ENCODE measurements at places on chromosomes 6 and 20. TPM values are rescaled to one million over a fixed set of nuclear protein-coding genes. Genes with fewer than 3 reads are reported as not detected.

LRRC73 gene
- total RNA-seq, result 0.21 TPM

ZNF334 gene
- total RNA-seq, result 1.4 TPM

NEDD9 gene
- total RNA-seq, result 35.0 TPM

XKR7 gene
- not detected for total RNA-seq

CPNE5 gene
- 2.1 TPM for total RNA-seq

VGLL2 gene
- total RNA-seq, result not detected

TIAM2 gene
- total RNA-seq, result 41.4 TPM

BEND6 gene
- not detected for total RNA-seq

DNA sequence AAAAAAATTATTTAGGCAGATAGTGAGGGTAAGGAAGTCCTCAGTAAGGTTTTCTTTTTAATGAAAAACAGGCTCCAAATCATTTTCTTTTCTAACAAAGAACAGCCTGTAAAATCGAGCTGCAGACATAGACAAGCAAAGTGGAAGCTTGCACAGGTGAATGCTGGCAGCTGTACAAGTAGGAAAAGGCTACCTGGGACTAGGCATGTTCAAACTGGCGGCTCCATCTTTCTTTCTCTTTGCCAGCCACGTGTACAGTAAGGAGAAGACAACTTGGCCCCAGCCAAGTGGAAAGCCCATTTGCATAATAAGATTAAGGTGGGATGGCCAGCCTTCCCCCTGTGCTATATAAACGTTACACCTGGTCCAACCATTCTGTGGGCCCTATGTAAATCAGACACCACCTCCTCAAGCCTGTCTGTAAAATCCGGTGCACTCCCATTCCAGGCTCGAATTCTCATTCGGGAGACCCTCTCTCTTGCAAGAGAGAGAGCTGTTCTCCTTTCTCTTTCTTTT, 27.0 kb upstream of the SLC2A12 start:
- H3K36me3 ChIP-seq, result no peaks in the 10 kb centered on the region
- no peak overlapping the region for H3K27ac ChIP-seq
- H3K27me3 ChIP-seq, result peaks cover 14% of the 10 kb centered on the region
- no peak for DNase-seq
- H3K4me3 ChIP-seq, result no peak overlapping the region

GRCh38 chr6:127402890-127403617, 56.1 kb downstream of the KIAA0408 start:
- no peak overlapping the region for H3K27ac ChIP-seq
- no peaks in the 10 kb centered on the region for H3K36me3 ChIP-seq
- no peak for DNase-seq
- H3K4me1 ChIP-seq, result peaks cover 13% of the 10 kb centered on the region
- H3K4me3 ChIP-seq, result no peak overlapping the region
- H3K27me3 ChIP-seq, result no peaks in the 10 kb centered on the region

DNA sequence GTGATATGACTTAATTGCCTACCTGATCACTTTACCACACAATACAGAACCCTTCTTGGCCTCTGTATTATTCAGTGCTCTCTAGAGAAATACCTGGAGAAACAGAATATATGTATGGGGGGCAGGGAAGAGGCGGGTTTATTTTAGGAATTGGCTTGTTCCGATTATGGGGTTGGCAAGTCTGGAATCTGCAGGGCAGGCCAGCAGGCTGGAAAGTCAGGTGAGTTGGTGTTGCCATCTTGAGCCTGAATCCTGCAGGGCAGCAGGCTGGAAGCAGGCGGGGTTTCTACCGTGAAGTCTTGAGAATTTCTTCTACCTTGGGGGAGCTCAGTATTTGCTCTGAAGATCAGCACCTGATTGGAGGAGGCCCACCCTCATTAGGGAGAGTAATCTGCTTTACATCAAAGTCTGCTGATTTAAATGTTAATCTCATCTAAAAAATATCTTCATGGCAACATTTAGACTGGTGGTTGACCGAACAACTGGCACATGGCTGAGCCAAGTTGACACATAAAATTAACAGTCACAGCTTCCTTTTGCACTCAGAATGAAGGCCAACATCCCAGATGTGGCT, 193.9 kb downstream of the ZDHHC14 start:
- peaks cover 15% of the 10 kb centered on the region for H3K4me1 ChIP-seq
- H3K27ac ChIP-seq, result no peak overlapping the region
- peaks cover 11% of the 10 kb centered on the region for H3K36me3 ChIP-seq
- no peak overlapping the region for H3K4me3 ChIP-seq

DNA sequence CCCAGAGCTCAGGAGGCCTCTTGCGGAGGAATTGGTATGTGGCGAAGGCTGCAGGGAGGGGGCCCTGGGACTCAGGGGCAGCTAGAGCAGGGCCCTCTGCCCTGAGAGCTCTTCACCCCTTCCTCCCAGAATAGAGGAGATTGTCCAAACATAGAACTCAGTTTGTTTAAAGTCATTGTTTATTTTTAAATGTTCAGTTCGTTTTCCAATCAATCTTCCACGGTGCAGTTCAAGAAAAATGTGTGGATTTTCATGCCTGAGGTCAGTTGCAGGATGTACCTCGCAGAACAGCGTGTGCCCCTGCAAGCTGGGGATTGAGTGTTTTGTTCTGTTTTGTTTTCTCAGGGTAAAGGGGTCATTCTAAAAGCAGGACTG, 37.2 kb downstream of the MGME1 start:
- H3K4me1 ChIP-seq, result no peaks in the 10 kb centered on the region
- no peak overlapping the region for H3K27ac ChIP-seq
- H3K36me3 ChIP-seq, result no peaks in the 10 kb centered on the region
- no peak for DNase-seq
- H3K4me3 ChIP-seq, result no peak overlapping the region

DNA sequence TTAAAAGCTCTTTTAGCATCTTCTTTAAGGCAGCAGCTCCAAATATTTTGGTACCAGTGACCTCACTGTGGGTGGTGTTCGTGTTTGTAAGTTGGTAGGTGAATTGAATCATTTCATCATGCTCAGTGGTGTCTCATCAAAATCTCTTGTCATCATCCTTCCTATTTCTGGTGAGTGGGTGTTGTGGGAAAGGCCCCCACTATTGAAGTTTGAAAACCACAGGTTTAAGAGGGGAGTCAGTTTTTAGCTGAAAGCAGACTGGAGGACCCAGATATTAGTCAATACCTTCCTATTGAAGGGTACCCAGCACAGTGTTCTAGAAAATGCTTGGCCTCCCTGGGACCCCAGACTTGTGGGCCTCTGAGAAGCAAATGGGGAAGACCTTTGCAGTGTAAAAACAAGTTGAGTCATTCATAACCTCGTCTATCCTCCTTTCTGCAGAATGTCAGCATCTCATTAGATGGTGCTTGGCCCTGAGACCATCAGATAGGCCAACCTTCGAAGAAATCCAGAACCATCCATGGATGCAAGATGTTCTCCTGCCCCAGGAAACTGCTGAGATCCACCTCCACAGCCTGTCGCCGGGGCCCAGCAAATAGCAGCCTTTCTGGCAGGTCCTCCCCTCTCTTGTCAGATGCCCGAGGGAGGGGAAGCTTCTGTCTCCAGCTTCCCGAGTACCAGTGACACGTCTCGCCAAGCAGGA, 3.7 kb downstream of the PIM1 start:
- no peak for DNase-seq
- H3K27ac ChIP-seq, result peak overlapping the region; percentile 95
- H3K36me3 ChIP-seq, result peaks cover 70% of the 10 kb centered on the region
- H3K27me3 ChIP-seq, result no peaks in the 10 kb centered on the region
- peak overlapping the region; percentile 94 for H3K4me3 ChIP-seq

DNA sequence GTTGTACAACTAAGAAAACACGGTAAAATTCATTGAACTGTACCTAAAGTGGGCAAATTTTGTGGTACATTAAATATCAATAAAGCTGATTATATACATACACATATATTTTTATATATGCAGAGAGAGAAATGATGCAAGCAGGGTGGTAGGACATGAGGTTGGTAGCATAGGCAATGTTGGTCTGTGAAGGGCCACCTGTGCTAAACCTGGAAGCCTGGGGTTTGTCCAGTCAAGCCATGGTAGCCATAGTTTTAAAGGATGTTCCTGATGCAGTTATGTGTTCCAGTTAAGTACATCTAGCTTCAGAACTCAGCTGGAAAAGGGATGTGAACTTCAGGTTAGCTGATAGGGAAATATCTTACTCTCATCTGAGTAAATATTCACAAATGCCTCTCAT, 60.1 kb downstream of the TRIM38 start:
- peaks cover 57% of the 10 kb centered on the region for H3K4me1 ChIP-seq
- peak overlapping the region; percentile 96 for H3K4me3 ChIP-seq
- DNase-seq, result no peak
- H3K27me3 ChIP-seq, result no peaks in the 10 kb centered on the region

DNA sequence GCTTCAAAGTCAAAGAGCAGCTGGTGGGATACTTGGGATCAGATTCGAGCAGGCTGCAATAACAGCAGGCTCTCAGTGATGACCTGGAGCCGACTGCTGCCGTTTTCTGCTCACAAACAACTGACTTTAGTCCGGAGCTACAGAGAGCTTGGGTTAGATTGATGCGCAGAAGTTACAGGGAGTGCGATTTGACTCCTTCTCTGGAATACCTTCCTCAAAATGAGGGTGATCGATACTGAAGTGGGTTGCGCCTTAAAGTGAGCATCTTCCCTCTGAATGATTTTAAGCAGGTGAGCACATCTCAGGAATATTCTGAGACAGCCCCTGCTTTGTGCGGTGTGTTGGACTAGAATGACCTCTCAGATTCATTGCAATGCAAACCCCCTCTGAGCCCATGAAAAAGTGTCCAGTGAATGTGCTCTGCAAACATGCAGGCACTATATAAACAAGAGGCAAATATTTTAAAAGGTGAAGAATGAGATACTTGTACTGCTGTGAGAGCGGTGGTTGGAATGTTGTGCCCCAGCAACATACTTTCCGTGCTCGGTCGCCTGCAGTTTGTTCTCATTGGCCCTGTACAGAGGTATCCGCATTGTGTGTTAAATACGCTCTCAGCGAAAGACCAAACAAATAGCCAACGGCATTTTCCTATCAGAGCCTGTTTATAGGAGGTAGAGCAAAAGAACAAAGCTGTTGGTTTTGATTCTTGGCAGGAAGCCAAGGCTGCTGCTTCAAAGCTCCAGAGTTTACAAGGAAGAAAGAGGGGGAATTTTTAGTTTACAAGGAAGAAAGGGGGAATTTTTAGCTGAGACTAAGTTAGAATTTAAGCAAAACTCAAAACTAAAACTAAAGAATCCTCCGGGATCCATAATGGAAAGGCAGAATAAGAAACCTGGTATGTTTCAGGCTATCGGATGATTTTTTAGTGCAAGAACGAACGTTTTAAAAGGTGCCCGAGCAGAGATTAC, 67.7 kb downstream of the PHACTR2 start:
- no peak overlapping the region for H3K27ac ChIP-seq
- DNase-seq, result no peak
- H3K27me3 ChIP-seq, result no peaks in the 10 kb centered on the region
- H3K36me3 ChIP-seq, result no peaks in the 10 kb centered on the region
- no peak overlapping the region for H3K4me3 ChIP-seq

DNA sequence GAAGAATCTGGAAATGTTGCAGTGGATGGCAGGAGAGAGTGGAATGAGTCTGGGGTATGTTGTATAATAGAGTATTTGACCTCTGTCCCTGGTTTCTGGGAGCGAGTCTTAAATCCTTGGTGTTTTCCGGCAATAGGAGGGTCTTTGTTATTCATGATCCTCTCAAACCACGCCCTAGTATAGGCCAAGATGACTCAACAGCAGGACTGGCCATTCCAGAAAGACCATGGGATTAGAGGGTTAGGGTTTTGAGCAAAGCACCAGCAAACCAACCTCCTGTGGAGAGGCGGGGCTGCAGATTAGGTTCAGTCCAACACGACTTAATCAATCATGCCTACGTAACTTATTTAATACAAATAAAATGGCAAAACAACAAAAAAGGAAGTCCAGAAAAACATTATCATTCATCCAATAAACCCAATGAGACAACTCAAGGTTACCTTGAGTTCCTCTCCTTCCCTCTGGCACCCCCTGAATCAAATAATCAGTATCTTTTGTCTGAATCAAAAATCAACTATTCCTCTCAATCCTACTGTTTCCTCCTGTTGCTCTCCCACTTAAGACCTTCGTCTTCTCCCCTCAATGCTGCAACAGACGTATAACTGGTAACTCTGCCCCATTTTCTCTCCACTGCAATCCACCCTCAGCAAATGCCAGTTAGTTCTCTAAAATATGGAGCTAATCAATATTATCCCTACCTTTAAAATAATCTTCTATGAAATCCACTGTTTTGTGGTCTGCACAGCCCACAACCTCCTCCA, 15.5 kb downstream of the HUS1B start:
- no peak for DNase-seq
- no peak overlapping the region for H3K27ac ChIP-seq
- no peak overlapping the region for H3K4me3 ChIP-seq
- H3K36me3 ChIP-seq, result peaks cover 19% of the 10 kb centered on the region
- H3K27me3 ChIP-seq, result no peaks in the 10 kb centered on the region

DNA sequence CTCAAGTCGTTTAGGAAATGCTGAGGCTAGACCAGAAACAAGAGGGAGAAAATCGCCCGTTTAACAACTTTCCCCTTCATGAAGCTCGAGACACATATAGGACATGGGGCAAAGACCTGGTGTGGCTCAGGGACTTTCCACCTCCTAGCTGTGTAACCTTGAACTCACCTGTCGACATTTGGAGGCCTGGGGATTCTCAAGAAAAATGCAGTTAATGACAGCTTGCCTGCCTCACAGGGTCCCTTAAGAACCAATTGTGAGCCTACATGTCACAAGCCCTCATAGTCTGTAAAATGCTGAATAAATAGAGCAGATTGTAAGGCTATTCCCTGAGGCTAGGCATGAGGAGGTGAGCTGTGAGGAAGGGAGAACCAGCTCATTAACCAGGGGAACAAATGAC, 35.1 kb downstream of the MGME1 start:
- H3K4me1 ChIP-seq, result no peaks in the 10 kb centered on the region
- H3K27me3 ChIP-seq, result no peaks in the 10 kb centered on the region
- H3K36me3 ChIP-seq, result no peaks in the 10 kb centered on the region
- H3K4me3 ChIP-seq, result no peak overlapping the region
- DNase-seq, result no peak
